ENCODE measurements at places on chromosomes 12 and 14. TPM values are rescaled to one million over a fixed set of nuclear protein-coding genes. Genes with fewer than 3 reads are reported as not detected.

FOXG1 gene
- total RNA-seq: not detected

- H3K4me1 ChIP-seq: no peaks in the 10 kb centered on the region
- H3K27ac ChIP-seq: no peak overlapping the region
- H3K4me3 ChIP-seq: no peak overlapping the region
- H3K27me3 ChIP-seq: no peaks in the 10 kb centered on the region
- no peaks in the 10 kb centered on the region for H3K36me3 ChIP-seq
These were observed 641.7 kb upstream of the TMEM132C start for GRCh38 chr12:127625176-127625771.

DEPDC4 gene
- 1.4 TPM for total RNA-seq

DNA sequence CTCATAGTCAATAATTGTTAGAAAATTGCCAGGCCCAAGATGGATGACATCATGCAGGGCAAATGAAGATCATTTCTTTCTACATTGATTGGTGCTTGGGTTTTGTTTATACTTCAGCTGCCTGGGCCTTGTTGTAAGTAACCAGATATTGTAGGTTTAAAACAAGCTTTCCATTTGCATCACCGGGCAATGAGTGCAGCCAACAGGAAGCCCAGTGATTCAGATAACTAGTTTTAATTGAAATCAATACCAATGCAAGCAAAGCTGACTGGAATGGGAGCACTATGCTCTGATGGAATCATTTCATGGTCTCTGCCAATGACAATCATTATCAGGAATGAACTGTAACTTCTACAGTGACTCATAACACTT, 279.3 kb downstream of the DUSP6 start:
- H3K4me1 ChIP-seq: no peaks in the 10 kb centered on the region
- no peak overlapping the region for H3K4me3 ChIP-seq
- no peaks in the 10 kb centered on the region for H3K36me3 ChIP-seq
- no peak overlapping the region for H3K27ac ChIP-seq

DNA sequence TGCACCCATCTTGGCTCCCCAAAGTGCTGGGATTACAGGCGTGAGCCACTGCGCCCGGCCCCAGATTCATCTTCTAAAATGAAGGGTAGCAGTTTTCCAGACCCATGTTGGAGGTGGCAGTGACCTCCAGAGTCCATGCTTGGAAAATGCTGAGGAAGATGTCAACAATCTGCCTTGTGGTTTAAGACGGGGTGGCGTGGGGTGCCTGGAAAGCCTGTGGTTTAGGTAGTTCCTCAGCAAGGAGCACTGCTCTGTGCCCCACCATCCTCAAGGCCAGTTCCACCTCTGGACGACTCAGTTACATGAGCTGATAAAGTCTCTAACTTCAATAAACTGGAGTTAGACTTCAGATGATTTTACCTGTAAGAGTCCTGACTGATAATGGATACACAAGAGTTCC, 48.6 kb downstream of the DRAM1 start:
- no peaks in the 10 kb centered on the region for H3K27me3 ChIP-seq
- H3K27ac ChIP-seq: no peak overlapping the region
- H3K36me3 ChIP-seq: no peaks in the 10 kb centered on the region
- DNase-seq: no peak
- H3K4me1 ChIP-seq: no peaks in the 10 kb centered on the region
